ENCODE measurements at places on chromosomes 7 and 10.

DNA sequence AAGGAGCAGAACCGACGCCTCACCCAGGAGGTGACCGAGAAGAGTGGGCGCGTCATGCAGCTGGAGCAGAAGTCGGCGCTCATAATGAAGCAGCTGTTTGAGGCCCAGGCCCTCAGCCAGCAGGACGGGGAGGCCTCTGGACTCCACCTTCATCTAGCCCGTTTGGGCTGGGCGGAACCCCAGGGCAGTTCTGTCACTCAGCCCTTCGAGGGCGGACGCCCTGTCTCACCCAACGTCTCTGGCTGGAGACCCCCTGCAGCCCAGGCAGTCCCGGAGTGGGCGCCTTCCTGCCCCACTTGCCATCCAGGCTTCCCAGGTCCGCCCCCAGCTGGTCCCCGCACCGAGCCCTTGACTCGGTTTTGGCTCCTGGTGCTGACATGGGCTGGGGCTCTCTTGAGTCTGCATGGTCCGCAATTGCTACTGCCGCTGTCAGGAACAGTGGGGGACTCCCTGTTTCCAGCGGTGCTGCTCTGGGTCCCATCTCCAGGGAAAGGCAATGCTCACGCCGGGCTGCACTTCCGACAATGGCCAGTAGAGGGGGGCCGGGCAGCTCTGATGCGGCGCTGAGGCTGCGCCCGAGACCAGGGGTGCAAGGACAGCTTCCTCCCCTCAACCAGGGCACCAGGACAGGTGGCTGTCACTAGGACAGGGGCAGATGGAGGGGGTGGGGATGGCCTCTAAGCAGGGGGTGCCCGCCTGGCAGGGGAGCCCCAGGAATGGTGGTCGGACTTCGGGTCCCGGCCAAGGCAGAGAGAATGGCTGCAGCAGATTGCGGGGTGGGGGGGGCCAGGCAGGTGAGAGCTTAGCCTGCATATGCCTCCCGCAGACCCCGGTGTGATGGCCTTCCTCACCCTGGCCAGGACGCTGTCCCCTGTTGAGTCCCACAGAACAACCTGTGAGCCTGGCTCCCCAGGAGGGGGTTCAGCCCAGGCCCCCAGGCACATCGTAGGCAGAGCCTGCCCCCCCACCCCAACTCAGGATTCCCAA lies 71.2 kb upstream of the KCTD7 start:
- peak; percentile 71 for DNase-seq

DNA sequence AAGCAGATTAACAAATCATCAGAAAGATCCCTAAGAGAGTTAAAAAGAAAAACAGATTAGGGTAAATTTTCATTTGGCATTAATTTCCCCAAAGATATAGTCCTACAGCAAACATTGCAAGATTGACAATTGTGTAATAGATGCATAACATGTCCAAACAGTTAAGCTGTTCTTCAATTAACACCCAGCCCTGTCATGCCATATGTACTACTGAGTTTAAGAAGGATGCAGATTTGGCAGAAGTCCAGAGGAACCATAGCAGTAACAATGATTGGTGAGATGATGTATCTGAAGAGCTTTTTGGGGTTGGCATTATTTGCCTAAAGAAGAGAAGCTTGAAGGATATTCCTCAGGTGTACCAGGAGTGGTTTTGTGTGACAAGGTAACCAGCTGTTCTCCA lies 287.6 kb downstream of the LRMDA start:
- DNase-seq, result no peak

GRCh38 chr10:15419279-15419874 lies 48.3 kb upstream of the FAM171A1 start:
- no peak for DNase-seq

DNA sequence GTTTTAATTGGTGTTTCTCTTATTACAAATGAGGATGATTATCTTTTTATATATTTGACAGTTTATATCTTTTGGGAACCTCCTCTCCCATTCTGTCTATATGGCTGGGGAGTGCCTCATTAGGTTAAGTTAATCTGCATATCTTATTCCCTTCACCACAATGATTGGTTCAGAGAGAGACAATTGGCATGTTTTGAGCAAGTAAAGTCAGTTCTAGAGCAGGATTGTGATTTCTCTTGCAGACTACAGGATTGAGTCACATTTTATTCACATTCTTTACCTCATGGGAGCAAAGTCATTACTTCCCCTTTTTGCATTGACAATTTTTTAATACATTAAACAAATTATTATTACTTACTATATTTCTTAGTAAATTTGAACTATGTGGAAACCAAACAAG lies 345.6 kb downstream of the MDFIC start:
- DNase-seq, result no peak

- no peak for DNase-seq
These were observed 267.1 kb downstream of the ARL4A start for GRCh38 chr7:12954380-12955033.

GRCh38 chr10:132229834-132230556 lies 43.2 kb downstream of the DPYSL4 start:
- no peak for DNase-seq

DNA sequence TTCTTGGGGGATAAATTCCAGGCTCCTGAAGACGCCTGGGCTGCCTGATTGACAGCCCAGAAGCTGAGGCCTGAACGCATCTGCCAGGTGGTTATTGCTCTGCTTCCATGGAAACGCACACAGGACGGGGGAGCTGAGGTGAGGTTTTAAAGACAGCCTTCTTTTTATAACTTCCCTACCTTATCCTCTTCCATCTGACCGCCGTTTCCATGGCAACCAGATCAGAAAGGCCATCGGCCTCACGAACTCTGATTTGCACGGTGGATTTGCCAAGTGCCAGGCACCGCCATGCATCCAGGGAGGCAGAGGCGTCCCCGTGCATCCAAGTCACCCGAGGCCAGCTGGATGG lies 260.9 kb downstream of the ADARB2 start:
- no peak for DNase-seq

DNA sequence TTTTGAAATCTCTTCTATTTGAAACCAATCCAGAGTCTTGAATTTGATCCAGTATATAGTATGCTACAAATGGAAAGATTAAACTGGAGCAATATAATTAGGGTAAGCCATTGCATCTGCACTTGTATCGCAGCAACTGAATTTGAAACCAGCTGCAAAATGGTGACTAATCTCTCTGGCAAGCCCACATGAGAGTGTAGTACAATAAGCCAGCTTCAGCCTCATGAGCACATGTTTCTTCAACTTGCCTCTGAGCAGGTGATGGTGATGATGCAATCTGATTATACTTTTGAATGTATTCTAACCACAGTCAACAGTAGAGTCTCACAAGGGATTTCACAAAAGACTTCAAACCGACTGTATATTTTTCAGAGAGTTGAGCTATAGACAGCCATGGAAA lies 829 bp upstream of the RPA3 start:
- DNase-seq, result no peak

DNA sequence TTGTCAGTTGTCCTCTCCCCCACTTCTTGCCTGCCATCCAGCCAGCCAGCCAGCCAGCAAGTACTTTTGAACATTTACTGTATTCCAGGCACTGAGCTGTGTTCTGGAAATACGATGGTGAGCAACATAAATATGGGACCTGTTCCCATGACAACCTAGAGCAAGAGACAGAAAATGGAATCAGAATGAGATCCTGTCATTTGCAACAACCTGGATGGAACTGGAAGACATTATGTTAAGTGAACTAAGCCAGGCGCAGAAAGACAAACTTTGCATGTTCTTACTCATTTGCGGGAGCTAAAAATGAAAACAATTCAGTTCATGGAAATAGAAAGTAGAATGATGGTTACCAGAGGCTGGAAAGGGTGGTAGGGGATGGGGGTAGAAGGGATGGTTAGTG lies 140.7 kb downstream of the ICA1 start:
- no peak for DNase-seq

- DNase-seq, result no peak
These were observed 141.3 kb upstream of the VKORC1L1 start for GRCh38 chr7:65731562-65732035.

DNA sequence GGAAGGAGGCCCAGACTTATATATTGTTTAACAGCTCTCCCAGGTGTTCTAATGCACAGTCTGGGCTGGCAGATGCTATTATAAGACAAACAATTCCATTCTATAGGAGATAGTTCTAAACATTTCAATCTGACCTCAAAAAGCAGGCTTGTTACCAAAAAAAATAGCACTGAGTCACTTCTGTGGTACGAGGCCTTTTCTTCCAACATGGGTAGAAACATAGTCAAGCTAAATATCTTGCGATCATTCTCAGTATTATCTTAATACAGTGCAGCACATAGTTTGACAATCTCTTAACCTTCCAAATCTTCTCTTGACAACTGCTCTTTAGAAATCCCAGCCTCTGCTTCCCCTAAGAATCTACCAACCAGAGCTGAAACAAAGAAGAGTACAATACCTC lies 46.6 kb upstream of the MKX start:
- DNase-seq, result no peak

GRCh38 chr7:74069086-74069541 lies 14.5 kb upstream of the LIMK1 start:
- no peak for DNase-seq

DNA sequence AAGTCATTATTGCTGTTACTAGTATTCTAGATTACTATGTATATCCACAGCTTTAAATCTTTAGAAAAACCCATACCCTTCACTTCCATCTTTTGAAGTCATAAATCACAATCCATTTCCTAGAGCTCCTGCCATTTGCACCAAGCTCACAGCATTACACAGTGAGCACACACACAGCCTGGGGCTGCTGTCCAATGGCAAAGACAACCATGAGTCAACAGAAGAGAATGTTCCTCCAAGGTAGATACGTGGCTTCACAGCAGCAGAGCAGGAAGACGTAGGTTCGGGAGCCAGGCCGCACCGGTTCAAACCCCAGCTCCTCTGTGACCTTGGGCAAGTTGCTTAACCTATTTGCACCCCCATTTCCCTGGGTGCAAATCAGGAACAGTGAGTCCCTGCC lies 234.6 kb downstream of the DIP2C start:
- DNase-seq, result no peak

GRCh38 chr10:112347709-112348671 lies 25.9 kb upstream of the ACSL5 start:
- DNase-seq, result no peak

DNA sequence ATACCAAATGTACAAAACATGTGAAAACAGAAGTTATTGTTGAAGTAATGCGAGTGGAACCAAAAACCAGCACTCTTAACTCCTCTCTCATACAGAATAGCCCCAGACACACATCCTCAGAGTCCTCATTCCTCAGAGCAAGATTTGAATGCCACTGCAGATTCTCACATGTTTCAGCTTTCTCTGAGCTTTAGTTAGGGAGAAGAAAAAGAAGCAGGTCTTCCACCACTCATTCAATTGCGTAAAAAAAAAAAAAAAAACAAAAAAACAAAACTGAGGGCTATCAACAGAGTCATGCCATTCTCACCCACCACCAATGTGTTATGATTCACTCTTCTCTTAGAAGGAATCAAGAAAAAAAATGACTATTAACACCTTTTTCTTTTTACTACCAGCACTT lies 287.7 kb downstream of the IPMK start:
- DNase-seq, result no peak

DNA sequence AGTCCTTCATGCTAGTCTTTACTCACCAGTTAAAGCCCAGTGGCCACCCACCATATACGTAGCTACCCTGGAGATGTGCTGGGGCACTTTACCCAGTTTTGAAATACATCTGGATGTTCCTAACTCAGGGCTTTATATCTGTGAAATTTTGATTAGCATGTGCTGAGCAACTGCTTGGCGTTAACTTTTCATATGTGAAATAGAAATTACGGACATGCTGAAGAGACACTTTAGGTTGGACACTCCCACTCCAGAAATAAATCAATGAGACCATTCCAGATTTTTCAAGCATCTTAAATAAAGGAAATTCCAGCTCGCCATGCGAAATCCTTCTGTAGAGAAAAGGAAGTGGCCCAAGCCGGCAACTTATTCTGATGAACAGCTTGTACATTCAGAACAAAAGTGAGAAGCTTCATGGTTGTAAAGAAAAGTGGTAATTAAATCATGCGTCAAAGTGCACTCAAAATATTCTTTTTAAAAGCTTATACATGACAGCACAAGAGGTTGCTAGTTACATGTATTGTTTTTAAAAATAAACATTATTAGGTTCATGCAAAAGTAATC lies 153.5 kb upstream of the ITGB1 start:
- DNase-seq, result no peak

GRCh38 chr7:10076660-10077300 lies 896.9 kb upstream of the PHF14 start:
- no peak for DNase-seq

GRCh38 chr10:93991596-93992284 lies 2.0 kb upstream of the PLCE1 start:
- no peak for DNase-seq

DNA sequence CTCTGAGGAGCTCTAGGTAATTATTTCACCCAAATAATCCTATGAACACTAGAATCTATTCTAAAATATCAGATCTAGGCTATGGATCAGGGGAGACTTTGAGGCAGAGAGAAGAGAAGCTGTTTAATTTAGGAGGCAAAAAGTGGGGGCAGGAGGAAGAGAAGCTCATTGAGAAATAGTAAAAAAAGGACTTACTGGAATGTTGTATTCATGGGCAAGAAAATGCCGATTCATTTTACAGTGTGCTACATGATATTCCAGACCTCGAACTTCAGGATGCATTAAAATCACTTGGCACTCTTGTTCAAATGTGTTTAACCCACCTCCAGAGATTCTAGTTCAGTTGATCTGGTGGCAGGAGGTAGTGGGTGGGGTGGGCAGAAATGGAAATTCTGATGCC lies 109.5 kb upstream of the ITGB1 start:
- no peak for DNase-seq

DNA sequence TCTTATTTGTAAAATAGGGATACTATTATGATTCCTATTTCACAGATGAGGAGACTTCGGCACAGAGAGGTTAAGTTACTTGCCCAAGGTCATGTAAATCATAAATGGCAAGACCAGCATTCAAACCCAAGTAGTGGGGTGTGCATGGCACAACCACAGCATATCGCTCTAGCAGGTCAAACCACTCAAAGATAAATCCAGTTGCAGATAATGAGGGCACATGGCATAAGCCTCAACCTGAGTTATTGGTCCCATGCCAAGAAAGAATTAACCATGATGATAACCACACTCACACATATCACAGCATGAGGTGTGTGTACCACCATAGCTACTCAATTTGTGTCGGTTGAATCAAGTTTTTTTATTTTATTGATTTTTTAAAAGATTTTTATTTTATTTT lies 180.5 kb downstream of the CREB5 start:
- DNase-seq, result no peak

DNA sequence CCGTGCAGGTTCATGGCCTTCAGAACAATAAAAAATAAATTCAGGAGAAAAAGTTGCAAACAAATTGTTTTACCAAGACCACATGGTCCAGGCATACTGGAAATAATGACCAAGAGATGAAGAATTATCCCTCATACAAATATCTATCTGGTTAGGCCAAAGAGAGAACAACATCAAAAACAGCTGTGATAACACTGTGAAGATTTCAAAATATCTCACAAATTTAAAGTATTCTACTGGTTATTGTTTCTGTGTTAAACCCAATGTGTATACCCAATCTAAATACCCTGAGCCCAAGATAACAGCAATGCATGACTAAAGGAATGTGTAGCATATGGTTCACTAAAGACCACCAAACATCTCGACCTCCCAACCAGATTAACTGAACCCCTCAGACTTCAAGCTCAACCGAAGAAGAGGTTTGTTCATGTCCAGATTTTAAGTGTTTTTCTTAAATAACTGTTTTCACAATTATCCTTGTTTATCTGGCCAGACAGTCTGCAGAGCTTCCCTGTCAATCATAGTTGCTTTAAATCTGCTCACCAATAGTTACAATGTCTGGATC lies 10.9 kb downstream of the OR9A2 start:
- DNase-seq, result no peak

GRCh38 chr7:107638594-107638993 lies 22.0 kb upstream of the SLC26A4 start:
- DNase-seq, result no peak

- no peak for DNase-seq
These were observed 12.6 kb downstream of the LYZL1 start for GRCh38 chr10:29301359-29301910.

Measured in stimulated activated CD4-positive, alpha-beta T cell treated with anti-CD3 and anti-CD28 coated beads, Interleukin-1b, Interleukin-23, amount 100 ng/mL, for 1 hour (primary cell).